NCI-H446 (cell line): ENCODE measurements at places on chromosomes 16 and 17.

DNA sequence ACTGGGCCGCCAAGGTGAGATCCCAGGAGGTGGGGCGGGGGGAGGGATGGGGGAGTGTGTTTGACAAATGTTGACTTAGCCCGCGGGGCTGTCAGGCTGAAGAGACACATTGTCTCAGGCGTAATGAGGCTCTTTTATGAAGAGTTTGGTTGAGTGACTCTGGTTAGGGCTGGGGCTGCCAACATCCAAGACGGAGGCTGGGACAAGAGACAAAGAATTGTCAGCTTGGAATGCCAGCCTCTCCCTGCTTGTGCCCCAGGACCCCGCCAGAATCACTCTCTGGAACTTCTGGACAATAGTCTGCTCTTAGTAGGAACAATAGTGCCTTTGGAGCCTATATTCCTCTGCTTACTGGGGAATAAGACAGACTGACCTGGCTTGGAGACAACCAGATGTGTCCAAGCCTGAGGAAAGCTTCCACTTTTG is 24.0 kb downstream of the PCTP start:
- no peak for DNase-seq

- DNase-seq: no peak
These were observed 5.7 kb downstream of the SNX11 start for GRCh38 chr17:48113201-48113676.

- no peak for DNase-seq
These were observed 170.7 kb downstream of the SEC14L1 start for GRCh38 chr17:77311371-77311981.

GRCh38 chr17:28141313-28141712 is 98.8 kb downstream of the NLK start:
- DNase-seq: no peak

GRCh38 chr17:81460856-81461460 is 51.6 kb downstream of the ACTG1 start:
- no peak for DNase-seq

DNA sequence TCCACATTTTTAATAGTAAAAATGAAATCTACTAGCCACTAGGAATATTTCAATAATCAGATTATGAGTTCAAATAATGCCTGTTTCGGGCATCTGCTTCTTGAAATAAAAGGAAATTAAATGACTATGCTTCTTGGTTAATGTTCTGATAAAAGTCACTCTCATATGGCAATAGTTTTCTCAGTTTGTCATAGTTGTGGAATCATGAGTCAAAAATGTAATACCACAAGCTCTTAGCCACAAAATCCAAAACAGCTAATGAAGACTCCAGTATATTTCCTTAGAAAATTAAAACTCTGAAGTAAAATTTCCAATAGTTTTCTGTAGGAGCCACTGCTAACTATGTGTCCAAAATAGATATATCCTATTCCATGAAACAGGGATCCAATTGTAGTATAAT is 676.3 kb upstream of the CDH8 start:
- DNase-seq: no peak

- no peak for DNase-seq
These were observed 61.1 kb downstream of the RPA1 start for GRCh38 chr17:1890758-1891450.

DNA sequence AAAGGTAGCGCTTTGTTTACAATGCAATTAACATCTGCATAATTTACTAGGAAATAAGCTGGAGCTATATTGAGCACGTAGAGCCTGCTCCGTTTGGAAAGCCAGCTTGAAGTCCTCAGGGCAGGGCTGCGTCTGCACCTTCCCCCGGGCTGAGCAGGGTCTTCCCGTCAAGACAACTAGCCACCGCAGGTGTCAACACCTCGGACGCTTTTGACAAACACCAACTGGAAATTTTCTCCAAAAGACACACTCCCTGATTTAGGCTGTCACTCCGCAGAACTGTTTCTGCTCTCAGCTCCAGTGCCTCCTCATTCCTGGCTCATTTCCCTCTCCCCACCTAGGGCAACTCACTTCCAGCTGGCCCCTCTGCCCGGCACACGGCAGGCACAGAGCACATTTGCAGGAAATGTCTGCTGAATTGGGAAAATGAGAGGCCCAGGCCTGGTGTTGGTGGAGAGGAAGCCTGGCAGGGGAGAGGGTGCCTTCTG is 170.3 kb downstream of the MAF start:
- DNase-seq: no peak

DNA sequence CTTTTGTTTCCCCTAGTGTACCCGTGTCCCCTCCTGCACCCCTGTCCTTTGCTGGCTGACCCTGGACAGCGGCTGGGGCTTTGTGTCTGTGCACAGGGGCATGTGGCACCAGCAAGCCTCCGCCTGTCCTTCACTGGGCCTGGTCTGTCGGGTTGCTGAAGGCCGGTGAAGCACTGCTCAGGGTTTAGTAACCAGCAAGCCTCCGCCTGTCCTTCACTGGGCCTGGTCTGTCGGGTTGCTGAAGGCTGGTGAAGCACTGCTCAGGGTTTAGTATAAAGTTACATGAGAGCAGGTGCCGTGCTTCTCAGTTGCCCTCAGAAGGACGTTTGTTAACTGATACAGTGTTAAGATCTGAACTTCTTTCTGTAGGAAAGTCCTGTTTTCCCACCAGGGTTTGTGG is 33.8 kb downstream of the DEF8 start:
- no peak for DNase-seq

GRCh38 chr17:14125518-14126137 is 56.3 kb downstream of the COX10 start:
- no peak for DNase-seq

GRCh38 chr17:14042411-14042810 is 26.9 kb upstream of the COX10 start:
- DNase-seq: no peak

- DNase-seq: no peak
These were observed 1.5 kb upstream of the CARD14 start for GRCh38 chr17:80168371-80168770.

GRCh38 chr17:73007407-73007806 is 85.1 kb downstream of the SLC39A11 start:
- DNase-seq: no peak

GRCh38 chr16:17149904-17150483 is 320.8 kb downstream of the XYLT1 start:
- no peak for DNase-seq

GRCh38 chr16:31168848-31169247 is 11.1 kb upstream of the FUS start:
- DNase-seq: no peak

DNA sequence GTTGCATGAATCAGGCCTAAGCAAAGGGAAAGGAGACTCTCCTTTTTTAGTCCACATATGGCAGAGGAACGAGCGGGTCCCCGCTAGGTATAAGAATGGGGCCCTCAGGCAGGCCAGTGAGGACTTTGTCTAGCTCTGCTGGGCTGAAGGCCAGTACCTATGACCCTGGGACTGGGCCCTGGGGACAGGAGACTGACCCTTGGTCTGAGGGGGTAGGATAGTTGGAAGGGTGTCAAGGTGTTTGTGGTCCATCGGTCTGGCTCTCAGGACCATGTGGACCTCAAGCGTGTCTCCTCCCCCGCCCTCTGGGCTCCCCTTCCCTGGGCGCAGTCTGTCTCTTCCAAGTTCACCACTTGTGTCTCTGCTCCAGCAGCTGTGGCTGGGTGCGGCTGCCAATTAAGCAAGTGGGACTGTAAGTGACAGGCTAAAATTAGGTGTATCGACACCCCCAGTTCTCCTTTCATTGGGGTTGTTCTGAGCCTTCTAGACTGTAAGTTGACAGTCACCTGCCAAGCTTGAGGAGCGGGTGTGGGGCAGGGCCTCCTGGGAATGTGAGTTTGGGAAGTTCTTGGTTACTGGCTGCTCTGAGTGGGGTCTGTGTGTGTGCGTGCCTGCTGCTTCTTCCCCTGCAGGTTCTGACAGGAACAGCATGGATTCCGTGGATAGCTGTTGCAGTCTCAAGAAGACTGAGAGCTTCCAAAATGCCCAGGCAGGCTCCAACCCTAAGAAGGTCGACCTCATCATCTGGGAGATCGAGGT is 24.5 kb downstream of the AKAP1 start:
- DNase-seq: no peak

GRCh38 chr16:87431926-87432325 is 39.8 kb downstream of the MAP1LC3B start:
- no peak for DNase-seq

DNA sequence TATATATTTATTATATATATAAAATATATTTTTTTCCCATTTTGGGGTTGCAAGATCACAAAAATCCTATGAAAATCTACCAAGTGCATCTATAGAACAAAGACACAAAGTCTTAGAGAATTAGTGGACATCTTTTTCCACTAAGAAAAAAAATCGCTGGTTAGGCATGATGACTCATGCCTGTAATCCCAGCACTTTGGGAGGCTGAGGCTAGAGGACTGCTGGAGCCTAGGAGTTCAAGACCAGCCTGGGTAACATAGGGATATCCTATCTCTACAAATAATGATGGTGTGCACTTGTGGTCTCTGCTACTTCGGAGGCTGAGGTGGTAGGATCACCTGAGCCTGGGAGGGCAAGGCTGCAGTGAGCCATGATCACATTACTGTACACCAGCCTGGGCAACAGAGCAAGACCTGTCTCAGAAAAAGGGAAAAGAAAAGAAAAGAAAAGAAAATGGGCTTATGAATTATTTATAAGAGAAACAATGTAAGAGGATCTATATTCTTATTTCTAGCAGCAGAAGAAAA is 185.1 kb upstream of the PSMD7 start:
- no peak for DNase-seq

- no peak for DNase-seq
These were observed 956 bp upstream of the IST1 start for GRCh38 chr16:71894229-71894920.

DNA sequence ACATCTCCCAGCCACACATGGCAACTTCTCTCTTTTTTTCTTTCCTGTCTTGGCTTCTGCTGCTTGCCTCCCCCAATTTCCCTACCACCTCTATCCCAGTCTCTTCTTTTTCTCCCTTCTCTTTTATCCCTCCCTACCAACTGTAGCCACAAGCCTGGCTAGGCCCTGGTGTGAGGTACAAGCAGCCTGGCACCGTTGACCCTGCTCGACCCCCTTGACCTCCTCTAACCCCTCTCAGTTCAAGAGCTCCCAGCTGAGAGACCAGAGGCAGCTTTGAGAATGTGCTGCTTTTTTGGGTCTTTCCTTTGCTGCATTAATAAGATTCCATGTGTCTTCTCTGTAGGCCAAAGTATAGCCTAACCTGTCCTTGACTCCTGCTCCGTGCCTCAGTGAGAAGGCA is 32.3 kb downstream of the B9D1 start:
- DNase-seq: no peak

- no peak for DNase-seq
These were observed 2.7 kb upstream of the IRX5 start for GRCh38 chr16:54928016-54928356.

GRCh38 chr16:50099957-50100648 is 34.3 kb downstream of the HEATR3 start:
- no peak for DNase-seq

DNA sequence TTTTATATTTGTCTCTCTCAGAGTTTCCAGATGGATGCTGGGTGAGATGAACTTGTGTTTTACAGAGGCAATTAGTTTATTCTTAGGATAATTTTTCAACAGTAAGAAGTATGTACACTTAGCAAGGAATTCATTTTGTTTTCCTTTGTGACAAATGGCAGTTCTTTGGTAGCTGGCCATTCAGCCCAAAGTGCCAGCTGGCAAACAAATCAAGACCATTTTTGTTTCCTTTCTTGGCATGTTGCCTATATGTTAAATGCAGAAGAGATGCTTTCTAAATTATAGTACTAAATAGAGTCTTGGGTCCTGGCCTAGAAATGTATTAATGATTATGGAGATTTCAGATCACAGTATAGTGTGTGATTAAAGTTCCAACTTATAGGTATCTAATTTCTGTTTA is 337.1 kb downstream of the CNTNAP4 start:
- peak; percentile 76 for DNase-seq

DNA sequence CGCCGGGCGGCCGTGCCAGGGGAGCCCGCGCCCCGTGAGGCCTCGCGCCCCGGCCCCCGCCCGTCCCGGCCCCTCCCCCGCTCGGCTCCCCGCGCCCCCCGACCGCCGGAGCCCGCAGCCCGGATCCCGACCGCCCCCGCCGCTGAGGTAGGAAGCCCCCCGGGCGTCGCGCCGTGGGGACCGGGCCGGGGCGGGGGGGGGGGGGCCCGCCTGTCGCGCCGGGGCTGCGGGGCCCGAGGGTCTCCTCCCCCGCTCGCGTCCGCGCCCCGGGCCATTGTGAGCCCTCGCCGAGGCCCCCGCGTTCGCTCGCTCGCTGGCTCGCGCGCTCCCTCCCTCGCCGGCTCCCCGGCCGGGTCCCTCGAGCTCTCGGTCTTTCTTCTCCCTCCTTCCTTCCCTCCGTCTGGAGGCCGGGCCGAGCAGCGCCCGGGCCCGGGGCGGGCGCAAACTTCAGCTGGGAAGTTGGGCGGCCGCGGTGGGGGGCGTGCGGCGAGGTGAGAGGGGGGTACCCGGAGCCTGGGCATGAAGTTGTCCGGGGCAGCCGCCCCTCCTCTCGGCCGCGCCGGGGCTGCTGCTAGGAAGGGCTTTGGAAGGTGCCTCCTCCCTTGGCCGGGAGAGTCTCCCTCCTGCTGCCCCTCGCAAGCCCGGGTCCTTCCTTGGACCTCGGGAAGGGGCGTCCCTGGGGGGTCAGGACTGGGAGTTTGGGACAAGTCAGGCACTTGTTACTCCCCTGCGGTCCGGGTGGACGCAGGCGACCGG is 419 bp downstream of the GLIS2 start:
- DNase-seq: no peak

DNA sequence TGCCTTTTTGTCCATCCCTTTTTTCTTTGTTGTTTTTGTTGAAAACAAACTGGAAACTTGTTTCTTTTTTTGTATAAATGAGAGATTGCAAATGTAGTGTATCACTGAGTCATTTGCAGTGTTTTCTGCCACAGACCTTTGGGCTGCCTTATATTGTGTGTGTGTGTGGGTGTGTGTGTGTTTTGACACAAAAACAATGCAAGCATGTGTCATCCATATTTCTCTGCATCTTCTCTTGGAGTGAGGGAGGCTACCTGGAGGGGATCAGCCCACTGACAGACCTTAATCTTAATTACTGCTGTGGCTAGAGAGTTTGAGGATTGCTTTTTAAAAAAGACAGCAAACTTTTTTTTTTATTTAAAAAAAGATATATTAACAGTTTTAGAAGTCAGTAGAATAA is 4.9 kb downstream of the SOX9 start:
- DNase-seq: no peak

DNA sequence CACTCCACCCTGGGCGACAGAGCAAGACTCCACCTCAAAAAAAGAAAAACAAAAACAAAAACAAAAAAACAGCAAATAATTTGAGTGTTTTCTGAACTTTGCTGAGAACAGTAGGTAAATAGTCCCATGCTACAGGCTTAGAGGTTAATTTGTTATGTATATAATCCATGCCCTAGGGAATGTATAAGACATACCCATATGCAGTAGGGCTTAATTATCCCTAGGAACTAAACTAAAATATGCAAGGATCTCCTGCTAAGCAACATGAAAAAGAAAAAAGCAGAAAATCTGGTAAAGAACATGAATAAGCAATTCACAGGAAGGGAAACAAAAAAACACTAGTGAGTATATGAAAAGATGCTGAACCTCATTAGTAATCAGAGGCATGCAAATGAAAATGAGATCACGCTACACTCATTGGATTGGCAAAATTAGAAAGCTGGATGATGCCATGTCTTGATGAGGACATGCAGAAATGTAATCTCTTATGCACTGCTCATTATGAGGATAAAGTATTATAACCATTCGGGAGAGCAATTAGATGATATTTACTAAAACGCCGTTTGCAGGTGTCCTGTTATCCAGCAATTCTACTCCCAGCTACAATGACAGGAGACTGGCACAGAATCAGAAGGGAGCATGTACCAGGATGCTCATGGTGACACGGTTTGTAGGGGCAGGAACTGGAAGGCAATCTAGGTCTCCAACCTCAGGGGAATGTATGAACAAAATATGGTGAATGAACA is 5.6 kb downstream of the KCTD13 start:
- DNase-seq: no peak

GRCh38 chr17:81520021-81520901 is 7.7 kb upstream of the ACTG1 start:
- DNase-seq: no peak
